ENCODE measurements at places on chromosomes 5 and 9.
A peak's percentile ranks its signal among the peaks of the same experiment; 100 is the strongest.

GRCh38 chr9:112224401-112225289, 49.5 kb upstream of the SUSD1 start:
- no peak for DNase-seq

GRCh38 chr5:16602182-16602581, 14.6 kb downstream of the RETREG1 start:
- no peak for DNase-seq

- no peak for DNase-seq
Observed at GRCh38 chr5:42801516-42802166, 10.1 kb downstream of the SELENOP start.

DNA sequence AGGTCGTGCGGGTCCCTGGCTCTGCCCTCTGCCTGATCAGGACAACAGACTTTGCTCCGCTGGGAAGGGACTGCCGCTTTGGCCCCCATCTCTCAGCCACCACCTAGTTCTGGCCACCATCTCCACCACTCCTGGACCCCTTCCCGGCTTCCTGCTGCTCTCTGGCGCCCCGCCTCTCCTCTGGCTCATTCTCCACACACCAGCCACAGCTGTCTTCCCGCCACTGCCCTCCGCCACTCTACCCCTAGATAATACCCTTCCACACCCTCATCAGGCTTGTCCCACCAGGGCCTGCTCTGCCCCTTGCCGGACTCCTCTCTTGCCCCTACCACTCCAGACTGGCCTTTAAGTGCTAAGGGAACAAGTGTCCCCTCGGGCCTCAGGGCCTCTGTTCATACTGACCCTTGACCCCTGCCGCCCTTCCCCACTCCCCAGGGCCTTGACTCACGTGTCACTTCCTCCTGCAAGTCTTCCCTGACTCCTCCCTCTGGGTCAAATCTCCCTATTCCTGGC, 3.0 kb upstream of the CDX1 start:
- peak; percentile 73 for DNase-seq

DNA sequence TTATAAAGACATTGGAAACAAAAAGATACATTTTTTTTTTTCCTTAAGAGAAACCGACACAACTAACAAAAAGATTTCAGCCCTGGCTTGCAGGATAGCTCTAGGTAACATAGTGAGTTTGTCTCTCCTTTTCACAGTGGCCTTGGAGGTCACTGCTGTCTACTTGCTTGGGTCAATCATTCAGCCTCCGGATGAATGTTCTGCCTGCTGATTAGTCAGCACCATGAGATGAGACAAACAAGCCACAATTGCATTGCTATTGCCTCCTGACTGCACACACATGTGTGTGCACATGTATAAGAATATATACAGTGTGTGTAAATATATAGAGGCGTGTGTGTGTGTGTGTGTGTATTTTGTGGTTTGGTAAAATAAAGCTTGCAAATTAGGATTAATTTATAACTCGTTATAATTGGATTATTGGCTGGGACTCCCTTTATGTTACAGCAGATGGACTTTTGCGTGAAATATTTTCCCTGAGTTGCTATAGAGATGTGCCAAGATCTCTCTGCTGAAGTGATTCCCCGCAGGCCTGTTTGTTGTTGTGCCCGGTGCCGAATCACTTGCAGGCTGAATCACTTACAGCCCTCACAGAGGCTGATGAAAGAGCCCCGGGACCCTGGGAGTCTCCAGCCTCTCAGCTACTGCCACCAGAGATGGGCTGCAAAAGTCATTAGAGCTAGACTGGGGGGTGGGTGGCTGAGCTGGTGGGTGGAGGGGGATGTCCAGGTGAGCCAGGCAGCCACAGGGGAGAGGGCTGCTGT, 161.2 kb downstream of the FGF18 start:
- DNase-seq = no peak

GRCh38 chr5:130708754-130709153, 456.3 kb downstream of the HINT1 start:
- no peak for DNase-seq

DNA sequence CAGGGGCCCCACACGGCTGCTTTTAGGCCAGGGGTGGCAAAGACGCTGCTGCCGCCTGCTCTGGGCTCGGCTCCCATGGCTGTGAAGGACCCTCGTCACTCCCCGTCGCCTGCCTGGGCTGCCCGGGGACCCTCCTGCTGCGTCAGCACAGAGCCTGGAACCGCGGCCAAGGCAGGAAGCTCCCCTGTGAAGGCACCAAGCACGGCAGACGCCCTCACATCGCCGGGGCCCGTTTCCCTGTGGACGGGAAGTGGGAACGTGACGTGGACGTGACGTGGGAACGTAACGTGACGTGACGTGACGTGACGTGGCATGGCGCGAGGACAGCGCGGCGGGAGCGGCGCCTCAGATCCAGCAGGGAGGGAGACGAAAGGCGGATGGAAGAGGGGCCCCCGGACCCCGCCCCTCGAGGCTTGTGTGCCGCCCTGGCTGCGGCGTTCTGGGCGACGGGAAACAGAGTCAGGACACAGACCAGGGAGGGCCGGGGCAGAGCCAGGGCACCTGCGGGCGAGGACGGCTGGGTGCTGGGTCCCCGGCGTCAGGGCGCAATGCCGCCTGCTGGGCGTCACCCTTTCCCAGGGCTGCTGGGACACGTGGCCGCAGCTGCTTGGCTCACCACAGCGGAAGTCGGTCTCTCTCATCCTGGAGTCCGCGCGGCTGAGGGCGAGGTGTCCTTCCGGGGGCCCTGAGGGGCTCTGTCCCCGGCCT, 53.1 kb downstream of the MRPL36 start:
- peak; percentile 40 for DNase-seq

GRCh38 chr5:40346901-40347300, 332.8 kb upstream of the PTGER4 start:
- no peak for DNase-seq

DNA sequence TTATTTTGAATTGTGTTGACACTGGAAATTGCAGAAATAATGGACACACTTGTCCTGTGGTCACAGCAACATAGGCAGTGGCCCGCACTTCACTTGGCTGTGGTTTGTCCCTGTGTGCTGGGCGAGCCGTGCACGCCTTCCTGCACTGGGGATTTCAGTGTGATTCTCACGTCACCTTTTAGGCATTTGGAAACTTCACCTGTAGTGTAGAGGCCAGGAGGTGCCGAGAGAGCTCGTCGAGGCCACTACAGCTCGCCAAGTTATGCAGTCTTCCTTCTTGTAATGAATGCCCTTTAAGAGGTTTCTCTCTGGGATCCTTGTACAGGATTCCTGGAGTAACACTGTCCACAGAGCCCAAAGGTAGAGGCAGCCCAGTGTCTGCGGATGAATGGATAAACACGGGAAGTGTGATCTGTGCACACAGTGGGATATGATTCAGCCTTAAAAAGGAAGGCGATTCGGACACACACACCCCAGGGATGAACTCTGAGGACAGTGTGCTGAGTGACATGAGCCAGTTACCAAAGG, 14.7 kb downstream of the TRAF2 start:
- DNase-seq = no peak

GRCh38 chr5:14109041-14109747, 33.9 kb upstream of the TRIO start:
- DNase-seq = no peak

DNA sequence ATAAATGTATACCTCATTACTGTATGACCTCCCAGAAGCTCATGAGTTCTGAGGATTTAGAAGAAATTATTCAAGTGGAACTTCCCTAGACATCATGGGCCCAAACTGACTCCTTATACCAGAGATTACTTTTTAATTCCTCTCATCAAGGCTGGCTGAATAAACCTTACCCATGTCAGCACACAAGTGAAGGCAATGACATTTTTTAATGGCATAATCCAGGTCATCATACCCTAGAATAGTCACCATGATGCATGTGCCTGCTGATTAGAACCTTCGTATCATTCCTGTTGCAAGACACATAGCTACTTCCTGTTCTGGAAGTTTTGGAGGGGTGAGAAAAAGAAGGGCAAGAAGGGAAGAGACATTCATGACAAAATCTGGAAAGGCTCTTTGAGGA, 49.8 kb upstream of the IFNK start:
- no peak for DNase-seq

- no peak for DNase-seq
Observed at GRCh38 chr9:33186457-33187168, 19.5 kb upstream of the B4GALT1 start.

DNA sequence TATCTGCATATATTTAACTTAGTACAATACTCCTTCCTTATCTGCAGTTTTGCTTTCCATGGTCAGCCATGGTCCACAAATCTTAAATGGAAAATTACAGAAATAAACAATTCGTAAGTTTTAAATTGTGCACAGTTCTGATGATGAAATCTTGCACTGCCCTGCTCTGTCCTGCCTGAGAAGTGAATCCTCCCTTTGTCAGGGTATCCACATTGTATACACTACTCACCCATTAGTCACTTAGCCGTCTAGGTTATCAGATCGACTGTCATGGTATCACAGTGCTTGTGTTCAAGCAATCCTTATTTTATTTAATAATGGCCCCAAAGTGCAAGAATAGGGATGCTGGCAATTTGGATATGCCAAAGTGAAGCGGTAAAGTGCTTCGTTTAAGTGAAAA, 8.3 kb upstream of the YTHDC2 start:
- DNase-seq = no peak

GRCh38 chr9:104927912-104928740, at the start of gene ABCA1:
Gene ABCA1 (minus strand): TSS chr9:104928155. CDS start chr9:104903679, 24,476 bp downstream.
- peak; percentile 86 for DNase-seq

- no peak for DNase-seq
Observed at GRCh38 chr9:27198190-27198589, 89.2 kb downstream of the TEK start.

- DNase-seq = no peak
Observed at GRCh38 chr5:112742424-112742823, 4.7 kb downstream of the APC start.

DNA sequence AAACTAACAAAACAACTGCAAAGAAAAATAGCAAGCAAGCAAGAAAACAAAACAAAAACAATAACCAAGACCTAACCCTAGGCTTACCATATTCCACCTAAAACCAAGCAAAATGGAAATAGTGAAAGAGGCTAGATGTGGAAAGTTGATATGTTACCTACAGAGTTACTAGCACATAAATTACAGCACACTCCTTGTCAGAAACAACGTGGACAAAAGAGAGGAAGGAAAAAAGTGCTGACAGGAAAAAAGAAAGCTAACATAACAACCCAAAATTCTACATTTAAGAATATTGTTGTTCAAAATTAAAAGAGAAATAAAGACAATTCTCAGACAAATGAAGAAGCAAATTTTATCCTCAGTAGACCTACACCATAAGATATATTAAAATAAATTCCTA, 812.8 kb upstream of the NUDT12 start:
- no peak for DNase-seq

DNA sequence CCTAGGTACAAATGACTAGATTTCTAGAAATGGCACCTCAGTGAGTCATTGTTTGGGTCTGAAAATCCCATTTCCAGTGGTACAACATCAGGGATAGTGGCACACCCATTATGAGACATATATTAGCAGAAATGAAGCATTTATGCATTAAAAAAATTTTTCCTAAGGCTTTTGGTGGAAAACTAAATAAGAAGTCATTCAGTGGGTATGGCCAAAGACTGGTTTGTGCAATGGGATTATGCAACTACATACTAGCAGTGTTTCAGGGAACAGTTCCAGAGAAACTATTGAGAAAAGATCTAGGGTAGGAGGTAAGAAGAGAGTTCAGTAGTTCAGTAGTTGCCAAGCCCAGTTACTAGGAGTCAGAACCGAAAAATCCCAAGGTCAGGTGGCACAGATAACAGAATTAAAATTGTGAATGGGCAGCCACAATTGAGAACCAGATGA, 106.5 kb upstream of the HAPLN1 start:
- DNase-seq = no peak

DNA sequence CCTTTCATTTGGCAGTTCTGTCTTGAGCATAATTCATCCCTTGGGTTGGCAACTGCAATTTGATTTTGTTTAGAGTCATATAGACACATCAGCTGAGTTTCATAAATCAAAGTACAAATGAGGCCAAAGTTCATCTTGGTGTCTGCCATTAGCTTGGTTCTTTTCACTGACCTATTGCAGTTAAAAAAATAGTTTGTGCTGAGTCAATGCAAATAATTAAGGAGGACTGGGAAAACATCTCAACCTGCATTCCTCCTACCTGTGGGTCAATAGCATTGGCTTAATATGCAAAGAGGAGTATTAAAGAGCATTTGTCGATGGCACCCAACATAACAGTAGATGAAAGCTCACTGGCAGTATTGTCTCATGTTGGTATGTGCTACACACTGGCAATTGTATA, 1.6 kb downstream of the PKD2L2 start:
- DNase-seq = no peak

GRCh38 chr5:85049020-85049419, 664.3 kb upstream of the EDIL3 start:
- peak; percentile 51 for DNase-seq

- DNase-seq = no peak
Observed at GRCh38 chr5:62212648-62213047, 93.4 kb upstream of the KIF2A start.

GRCh38 chr9:90099262-90099963, 494.6 kb downstream of the GADD45G start:
- DNase-seq = no peak

GRCh38 chr5:178383301-178383918, 150.8 kb upstream of the PHYKPL start:
- DNase-seq = no peak

DNA sequence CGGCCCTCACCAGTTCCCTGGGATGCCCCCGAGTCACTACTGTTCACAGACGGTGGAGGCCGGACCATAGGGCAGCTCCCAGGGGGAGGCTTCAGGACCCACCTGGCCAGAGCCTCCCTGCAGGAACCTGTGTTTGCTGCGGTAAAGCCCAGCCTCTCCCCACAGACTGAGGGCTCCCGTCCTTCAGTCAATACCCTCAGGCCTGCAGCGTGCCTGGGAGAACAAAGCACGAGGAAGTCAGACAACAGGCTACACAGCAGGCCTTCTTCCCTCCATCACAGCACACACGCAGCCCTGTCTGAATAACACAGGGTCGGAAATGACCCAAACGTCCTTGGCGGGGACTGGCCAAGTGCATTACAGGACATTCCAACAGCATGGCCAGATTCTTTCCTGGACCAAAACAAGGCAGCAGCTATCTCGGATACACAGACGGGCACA, 34.4 kb downstream of the COL23A1 start:
- no peak for DNase-seq

DNA sequence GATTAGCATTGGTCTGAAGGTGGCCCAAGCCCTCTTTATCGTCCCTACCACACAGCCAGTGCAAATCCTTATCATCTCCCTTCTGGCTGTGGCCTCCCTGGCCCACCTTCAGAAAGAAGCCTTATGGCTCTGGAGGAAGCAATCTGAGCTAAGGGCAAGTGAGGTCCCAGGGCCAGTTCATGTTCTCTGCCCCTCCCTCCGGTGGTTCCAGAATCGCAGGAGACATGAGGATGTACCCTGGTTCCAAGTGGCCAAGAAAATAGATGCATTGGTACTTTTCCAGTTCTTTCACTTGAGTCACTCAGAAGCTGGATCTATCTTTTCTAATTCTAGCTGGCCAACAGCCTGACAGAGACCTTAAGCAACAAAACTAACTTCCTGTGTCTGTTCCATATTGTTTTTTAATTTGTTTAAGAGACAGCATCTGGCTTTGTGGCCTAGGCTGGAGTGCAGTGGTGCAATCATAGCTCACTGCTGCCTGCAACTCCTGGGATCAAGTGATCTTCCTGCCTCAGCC, 60.7 kb downstream of the LHFPL2 start:
- DNase-seq = no peak

- DNase-seq = no peak
Observed at GRCh38 chr5:157108976-157109375, at the start of gene HAVCR2. Gene HAVCR2 (minus strand): TSS chr5:157109044. CDS start chr5:157108983, 61 bp downstream.
